ENCODE measurements at places on chromosomes 4 and X.

- peak; percentile 52 for DNase-seq
Observed at GRCh38 chrX:14598330-14598729, 69.0 kb downstream of the GLRA2 start.

DNA sequence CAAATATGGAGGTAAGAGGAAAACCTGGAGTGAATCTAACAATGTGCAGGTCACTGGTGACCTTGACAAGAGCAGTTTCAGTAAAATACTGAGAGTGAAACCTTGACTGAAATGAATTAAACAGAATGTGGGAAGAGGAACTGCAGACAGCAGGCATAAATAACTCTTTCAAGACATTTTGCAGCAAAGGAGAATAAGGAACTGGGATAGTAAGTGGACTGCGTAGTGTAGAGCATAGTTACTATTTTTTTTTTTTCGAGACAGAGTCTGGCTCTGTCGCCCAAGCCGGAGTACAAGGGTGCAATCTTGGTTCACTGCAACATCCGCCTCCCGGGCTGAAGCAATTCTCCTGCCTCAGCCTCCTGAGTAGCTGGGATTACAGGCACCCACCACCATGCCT is 24.0 kb downstream of the RBMX start:
- no peak for DNase-seq

DNA sequence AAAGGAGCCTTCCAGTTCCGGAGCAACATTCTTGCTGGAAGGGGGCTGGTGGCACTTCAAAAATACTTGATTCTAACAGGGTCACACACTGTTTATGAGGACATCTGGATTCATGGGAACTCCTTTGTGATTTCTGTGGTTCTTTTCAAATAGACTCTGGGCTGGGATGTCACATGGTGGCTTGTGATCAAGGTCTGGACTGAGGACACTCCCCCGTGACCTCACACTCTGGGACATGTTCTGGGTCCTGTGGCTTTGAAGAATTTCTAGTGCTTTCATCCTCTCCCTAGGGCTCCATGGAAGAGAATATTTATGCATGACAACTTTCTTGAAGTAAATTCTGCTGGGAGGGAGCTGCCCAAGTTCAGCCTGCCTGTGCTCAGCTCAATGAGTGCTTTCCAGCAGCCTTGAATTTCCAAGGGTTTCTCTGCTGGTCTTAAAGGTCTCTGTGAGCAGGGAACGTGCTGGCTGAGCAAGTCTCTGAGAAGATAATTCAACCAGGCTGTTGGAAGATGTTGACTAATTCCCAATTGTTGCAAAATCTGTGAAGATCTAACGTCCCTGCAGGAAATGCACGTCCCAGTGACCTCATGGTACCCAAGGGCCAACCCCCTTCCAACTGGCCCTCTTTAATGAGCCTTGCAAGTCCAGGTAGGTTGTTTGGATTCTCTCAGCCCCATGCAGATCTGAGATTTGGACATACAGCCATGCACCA is 36.3 kb downstream of the GPR143 start:
- DNase-seq = no peak

- DNase-seq = no peak
Observed at GRCh38 chrX:124938715-124939114, 381.0 kb upstream of the TEX13C start.

DNA sequence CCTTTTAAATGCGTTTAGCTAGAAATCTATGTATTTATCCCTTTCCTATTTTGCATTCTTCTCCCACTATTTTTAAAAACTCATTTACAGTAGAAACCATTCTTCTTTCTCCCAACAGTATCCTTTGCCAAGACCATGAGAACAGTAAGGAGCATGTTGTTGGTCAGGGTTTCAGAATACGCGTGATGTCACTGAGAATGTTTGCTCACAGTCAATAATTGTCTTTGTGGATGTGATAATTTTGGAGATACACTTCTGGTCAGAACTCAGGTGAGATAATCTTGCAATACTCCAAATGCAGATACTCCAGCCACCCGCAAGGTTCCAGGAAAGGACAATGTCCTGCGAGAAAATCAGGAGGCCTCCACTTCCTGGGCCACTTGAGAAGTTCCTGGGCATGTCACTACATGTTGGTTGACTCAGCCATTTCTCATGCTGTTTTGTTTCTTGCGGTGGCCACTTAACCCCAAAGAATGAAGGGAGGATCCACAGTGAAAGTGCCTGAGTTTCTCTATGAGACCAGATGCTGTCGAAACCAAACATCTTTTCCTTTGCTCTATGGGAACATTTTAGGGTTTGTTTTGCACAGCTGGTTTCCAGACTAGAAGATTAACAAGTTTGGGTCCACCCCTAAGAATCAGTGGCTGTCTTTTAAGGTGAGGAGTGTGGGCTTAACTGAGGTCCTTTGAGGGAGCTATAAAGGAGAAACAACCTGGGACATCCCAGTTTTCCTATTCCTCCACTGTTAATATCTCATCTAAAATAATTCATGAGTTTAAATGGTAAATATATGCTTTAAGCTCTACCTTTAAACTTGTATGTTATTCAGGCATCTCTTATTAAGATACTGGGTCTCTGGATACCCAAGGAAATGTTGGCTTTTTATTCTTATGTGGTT is 116.0 kb downstream of the SOWAHB start:
- peak; percentile 95 for DNase-seq

DNA sequence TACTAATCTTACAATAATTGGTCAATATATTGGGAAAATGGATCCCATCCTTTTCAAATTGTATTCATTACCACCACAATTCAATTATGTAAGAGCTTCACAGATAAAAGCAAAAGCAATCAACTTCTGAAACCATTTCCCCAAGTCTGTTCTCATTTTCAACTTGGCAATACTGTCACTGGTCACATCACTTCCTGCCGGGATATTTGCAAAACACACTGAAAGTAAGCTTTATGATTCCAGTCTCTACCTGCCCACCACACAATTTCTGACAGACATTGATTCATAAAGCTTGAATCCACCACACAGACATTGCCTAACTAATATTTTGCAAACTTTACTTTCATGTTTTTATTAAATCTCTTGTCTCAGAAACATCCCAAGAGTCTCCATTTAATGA is 53.6 kb downstream of the LIN54 start:
- no peak for DNase-seq

DNA sequence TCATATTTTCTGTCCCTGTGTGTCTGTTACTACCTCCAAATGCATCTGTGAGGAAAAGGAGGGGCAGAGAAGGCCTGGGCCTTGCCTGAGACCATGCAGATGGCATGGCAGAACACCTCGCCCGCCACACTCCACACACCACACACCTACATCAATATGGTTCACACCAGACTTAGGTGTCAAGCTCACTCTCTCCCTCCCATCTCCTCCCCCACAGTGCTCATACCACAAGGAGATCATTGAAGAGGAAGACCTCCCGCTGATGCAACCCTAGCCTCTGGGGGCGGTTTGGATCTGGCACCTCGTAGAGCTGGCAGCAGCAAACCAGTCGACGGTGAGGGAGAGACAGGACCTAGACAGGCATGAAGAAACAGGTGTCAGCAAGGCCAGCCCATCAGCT is 16.6 kb upstream of the KDM5C start:
- no peak for DNase-seq

- DNase-seq = no peak
Observed at GRCh38 chr4:186852964-186853391, 129.3 kb upstream of the FAT1 start.

GRCh38 chrX:149563359-149563758 is 13.6 kb upstream of the HSFX3 start:
- DNase-seq = no peak

DNA sequence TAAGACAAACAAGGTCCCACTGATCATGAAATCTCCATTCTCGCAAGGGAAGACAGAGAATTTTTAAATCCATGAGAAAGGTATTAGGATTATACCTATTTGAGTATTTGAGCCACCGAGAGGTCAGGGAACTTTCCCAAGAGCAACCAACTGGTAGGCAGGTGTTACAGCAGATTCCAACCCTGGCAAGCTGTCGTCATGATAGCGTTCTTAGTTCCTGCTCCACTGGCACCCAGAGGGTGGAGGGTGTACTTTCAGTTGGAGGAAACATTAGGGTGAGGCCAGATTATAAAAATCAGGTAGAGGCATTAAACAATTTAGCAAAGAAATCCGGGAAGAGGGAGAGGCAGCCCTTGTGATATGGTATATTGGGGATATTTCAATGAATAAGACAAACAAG is 23.3 kb downstream of the COQ2 start:
- no peak for DNase-seq

- DNase-seq = peak; percentile 45
Observed at GRCh38 chr4:123922847-123923246, 526.3 kb downstream of the SPRY1 start.

GRCh38 chrX:100662796-100663195 is 18.8 kb downstream of the SRPX2 start:
- DNase-seq = no peak

DNA sequence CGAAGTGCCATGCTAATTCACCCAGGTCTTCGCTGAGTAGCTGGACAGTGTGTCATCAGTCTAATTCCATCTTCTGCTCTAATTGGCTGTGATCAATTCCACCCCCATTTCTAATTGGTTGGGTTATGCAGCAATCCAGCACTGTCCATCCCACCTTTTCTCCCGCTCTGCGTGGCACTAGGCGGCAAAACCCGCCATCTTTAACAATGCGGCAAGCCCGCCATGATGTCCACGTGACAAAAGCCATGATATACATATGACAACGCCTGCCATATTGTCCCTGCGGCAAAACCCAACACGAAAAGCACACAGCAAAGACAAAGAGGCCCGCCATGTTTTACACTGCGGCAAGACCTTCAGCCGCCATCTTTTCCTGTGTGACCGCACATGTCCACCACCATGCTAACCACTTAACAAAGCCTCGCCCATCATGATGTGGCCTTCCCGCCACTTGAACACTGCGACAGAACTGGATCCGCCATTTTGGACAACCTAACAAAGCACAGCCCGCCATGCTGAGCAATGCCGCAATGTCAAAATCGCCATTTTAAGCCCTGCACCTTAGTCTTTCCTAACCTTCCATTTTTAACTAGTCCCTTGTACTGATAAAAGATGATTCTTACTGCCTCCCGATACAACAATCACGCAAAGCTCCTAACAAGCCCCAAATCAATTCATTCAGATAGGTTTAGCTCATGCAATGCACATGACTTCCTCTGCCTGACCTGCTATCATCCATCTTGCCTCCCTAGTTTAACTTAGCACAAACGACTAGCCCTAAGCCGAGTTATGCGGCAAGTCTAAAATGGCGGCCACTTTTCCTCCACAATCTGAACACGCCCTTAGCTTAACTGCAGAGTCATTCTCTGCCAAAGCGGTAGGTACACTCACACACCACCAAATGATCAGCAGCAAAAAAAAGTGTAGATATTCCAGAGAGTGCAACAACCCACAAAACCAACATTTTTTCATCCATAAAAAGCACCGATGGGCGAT is 288.3 kb downstream of the CHIC1 start:
- no peak for DNase-seq

DNA sequence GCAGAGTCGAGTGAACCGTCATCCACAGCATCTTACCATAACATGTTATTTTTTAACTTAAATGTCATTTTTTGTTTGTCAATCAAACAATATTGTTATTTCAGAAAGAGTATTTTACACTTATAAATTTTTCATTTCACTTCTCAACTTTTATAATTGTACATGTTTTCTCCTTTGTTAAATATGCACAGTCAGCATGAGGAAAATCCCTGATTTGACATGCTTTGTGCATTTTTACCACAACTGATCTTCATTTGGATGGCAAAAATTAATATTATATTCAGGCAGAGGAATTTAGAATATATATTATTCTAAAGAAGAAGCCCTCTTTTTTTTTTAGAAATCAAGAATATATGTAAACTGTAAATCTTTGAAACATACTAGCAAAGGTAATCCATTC is 958.0 kb upstream of the PCDH7 start:
- DNase-seq = no peak

- no peak for DNase-seq
Observed at GRCh38 chr4:77711469-77711868, 105.8 kb downstream of the CXCL13 start.

DNA sequence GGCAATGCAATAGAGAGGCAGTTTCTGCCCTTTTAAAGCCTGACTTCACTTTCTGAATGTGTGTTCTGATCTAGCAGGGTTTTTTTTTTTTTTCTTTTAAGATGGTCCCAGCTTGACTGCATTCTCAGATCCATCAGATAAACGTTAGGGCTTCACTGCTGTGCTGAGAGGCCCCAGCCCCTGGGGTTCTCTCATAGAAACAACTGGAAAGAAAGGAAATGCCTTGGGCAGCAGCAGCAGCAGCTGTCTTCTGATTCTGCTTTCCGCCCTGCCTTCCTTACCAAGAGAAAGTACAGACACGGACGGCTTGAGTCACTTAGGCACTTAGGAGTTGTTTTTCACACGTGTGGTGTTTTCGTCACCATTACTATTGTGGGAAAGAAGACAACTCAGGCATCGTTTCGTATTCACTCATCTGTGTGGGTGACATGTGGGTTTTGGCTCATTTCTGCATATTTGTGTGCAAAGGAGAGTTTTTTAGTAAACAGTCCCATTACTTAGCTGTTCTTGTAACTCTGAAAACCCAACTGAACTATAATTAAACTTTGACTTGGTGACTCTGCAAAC is 172.0 kb downstream of the PTTG2 start:
- peak; percentile 92 for DNase-seq

GRCh38 chr4:2787230-2788100 is 5.4 kb upstream of the SH3BP2 start:
- no peak for DNase-seq

- peak; percentile 75 for DNase-seq
Observed at GRCh38 chr4:34720571-34720970, 1523.7 kb downstream of the ARAP2 start.

DNA sequence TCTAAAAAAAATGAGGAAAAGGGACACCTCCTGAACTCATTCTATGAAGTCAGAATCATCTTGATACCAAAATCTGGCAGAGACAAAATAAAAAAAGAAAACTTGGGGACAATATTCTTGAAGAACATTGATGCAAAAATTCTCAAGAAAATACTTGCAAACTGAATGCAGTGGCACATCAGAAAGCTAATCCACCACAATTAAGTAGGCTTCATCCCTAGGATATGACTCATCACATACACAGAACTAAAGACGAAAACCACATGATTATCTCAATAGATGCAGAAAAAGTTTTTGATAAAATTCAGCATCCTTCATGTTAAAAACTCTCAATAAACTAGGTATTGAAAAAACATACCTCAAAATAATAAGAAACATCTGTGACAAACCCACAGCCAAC is 98.3 kb downstream of the FAM47B start:
- DNase-seq = peak; percentile 26
